ENCODE measurements at places on chromosomes 16 and 17.

GRCh38 chr17:49747632-49748031 is 16.3 kb downstream of the FAM117A start:
- no peak for DNase-seq

GRCh38 chr17:29169806-29170591 is 10.2 kb downstream of the MYO18A start:
- DNase-seq, result no peak

- no peak for DNase-seq
Observed at GRCh38 chr16:70551788-70552187, 28.2 kb downstream of the SF3B3 start.

- no peak for DNase-seq
Observed at GRCh38 chr16:69244336-69244735, 57.4 kb downstream of the SNTB2 start.

DNA sequence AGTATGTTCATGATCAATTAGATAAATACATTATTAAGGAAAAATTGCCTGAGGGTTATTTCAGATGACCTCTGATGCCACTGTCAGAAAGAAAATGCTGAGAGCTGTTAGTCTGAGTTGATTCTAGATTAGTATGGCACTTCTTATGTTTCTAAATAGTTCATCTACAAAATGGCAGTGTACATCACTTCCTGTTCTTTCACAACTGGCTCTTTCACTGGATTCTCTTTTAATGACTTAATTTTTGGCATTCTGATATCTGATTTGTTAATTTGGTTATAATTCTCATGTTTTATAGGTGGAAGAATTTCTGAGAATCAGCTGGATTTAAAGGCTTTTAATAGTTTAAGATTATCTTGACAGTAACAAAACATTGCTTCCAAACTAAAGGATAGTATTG is 3.3 kb downstream of the TAOK1 start:
- DNase-seq, result no peak

All from bone marrow (tissue), 2 donors.